Activated CD4-positive, alpha-beta T cell treated with anti-CD3 and anti-CD28 coated beads, Interleukin-2, amount 10 ng/mL, durations not matched to agents 24 days and 14 days (primary cell): ENCODE measurements at places on chromosomes 12 and 14. TPM values are rescaled to one million over a fixed set of nuclear protein-coding genes. Genes with fewer than 3 reads are reported as not detected.

ANHX gene
- total RNA-seq = not detected in 2 replicates

TMED8 gene
- total RNA-seq = 31.1 and 32.1 TPM in 2 replicates

DNA sequence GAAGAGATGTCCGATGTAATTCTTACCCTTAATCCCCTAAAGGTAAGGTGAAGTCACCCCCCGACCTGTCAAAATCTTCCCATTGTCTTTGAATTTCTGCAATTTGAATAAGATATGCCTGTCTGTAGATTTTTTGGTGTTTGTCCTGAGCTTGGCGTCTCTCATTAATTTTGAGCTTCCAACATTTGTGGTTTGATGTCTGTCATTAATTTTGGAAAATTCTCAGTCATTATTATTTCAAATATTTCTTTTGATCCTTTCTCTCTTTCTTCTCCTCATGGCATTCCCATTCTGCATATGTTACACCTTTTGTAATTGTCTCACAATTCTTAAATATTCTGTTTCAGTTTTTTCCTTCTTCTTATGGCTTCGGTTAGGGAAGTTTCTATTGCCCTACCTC, 60.1 kb downstream of the EPS8 start:
- no peak for DNase-seq

DNA sequence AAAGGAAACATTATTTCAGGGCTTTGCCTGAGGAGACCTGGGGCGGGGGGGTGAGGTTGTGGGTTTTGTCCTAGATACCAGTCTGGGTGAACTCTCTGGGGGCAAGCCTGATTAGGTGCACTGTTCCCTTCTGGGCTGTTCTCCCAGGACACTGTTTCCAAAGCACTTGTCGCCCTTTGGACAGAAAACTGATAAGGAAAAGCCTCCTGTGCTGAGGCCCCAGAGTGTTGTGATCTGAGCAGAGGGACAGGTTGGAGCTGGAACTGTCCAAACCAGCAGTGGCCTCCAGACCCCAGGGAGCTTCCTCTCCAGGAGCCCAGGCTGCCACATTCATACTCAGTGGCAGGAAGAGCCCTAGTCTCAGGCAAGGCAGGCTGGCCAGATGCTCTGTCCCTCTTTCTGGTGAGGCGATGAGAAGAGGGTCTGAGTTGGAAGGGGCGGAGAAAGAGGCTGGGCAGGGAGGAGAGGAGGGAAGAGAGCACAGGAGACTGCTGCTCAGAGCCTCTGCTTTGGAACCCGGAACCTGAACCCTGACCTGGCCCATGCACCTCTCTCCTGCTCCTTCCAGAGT, 1.9 kb downstream of the GALNT16 start:
- DNase-seq = no peak

DNA sequence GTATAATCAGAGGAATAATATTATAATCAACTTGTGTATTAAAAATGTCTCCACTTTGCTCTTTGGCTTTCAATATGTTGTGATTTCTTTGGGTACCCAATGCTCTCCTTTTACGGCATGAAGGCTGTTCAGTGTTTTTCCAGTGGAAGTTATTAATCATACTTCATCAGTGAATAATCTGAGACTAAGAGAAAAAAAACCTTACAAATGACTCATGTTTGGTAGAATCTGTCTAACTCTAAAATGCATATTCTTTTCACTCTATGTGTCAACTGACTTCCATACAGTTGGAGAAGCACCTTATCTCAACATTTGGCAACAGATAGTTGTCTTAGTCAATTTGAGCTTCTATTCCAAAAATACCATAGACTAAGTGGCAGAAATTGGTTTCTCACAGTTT, 82.2 kb downstream of the PTPRO start:
- DNase-seq = no peak

GRCh38 chr14:95538801-95539509, 4.1 kb downstream of the GLRX5 start:
- DNase-seq = no peak

DNA sequence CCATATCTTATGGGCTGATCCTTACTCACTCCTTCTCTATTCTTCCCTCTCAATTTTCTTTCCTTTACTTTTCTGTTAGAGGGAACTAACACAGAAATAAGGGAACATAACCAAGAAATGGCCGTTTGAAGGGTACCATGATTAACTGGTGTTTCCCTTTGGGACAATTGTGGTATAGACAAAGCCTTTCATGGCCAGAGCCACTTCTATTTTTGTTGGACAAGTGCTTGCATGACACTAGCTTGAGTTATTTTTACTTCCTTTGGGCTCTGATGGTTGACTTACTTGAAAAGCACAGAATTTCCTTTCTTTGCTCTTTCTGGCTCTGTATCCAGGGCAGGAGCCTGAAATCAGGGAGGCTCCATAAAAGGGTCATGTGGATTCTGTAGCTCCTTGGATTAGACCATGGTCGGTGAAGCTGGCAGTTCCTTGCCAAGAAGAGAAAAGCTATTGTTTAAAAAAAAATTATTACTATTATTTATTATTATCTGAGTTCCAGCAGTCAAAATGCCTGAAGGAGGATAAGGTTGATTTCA, 130.6 kb downstream of the KTN1 start:
- DNase-seq = no peak

DNA sequence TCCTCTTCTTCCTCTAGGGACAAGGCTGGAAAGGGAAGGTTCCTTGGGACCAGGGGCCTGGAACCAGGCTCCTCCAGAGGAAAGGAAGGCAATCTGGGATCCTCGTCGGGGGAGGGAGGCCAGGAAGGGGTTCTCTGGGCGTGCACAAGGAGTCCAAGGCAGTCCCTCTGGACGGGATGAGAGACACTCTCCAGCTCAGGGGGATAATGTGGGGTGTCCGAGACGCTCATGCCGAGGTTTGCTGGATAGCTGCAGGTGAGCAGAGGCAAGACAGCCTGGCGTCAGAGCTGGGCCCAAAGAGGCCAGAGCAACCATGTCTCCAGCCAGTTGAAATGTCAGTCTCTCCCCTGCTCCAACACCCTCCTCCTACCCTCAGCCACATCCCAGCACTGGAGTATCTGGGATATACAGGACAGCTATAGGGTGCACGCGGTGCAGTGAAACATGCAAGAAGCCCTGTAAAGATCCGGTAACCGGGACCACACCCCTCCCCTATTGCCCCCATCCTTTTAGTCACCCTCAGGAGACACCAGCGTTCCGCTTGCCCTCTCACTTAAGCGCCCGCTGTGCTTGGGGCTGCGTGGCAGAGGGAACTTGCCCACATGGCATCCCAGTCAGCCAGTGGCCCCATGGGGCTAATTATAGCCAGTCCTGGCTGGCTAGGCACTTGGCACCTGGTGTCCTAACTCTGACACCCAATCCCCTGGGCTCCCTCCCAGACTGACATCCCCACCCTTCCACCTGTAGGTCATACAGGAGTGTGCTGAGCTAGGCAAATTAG, at the start of gene KLHL33:
TSS of gene KLHL33 (minus strand) at position 585 of the 781 bp plus-strand sequence. CDS start at position 230, 355 bp downstream.
- DNase-seq = no peak

DNA sequence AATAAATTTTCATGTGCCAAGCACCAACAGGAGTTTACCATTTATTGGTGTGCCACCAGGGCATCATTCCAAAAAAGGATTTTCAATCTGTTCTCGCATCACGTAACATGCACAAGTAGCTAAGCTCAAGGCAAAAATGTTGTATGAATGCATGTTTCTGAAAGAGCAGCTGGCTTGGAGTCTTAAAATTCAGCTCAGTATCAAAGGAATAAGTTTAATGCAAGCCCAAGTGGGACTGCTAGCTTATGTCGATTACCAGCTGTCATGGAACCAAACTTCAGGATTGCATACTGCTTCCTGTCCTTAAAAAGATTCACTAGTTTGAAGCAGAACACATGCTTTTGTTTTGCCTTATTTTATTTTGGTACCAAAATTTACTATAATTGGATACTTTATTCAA, 437.0 kb downstream of the FSCB start:
- DNase-seq = no peak

DNA sequence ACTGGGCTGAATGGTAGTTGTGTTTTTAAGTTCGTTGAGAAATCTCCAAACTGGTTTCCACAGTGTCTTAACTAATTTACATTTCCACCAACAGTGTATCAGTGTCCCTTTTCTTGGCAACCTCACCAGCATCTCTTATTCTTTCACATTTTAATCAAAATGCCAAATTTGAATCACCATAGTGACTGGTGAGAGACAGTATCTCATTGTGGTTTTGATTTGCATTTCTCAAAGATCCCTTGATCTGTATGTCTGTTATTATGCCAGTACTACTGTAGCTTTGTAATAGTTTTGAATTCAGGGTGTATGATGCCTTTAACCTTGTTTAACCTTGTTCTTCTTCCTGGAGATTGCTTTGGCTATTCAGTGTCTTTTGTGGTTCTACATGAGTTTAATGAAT, 2.2 kb upstream of the EIF2S3B start:
- DNase-seq = no peak

GRCh38 chr12:33488036-33488435, 48.4 kb upstream of the SYT10 start:
- DNase-seq = no peak

GRCh38 chr12:10067264-10067663, 31.5 kb downstream of the CLEC1A start:
- DNase-seq = no peak
